Regular cardiac myocyte (primary cell): ENCODE measurements at places on chromosomes 6 and 20. TPM values are rescaled to one million over a fixed set of nuclear protein-coding genes. Genes with fewer than 3 reads are reported as not detected.

The SLC52A3 gene
- total RNA-seq, result not detected in 2 replicates

The KCNG1 gene
- total RNA-seq, result 5.4 and 13.5 TPM in 2 replicates

The IL20RA gene
- under 0.01 and 0.28 TPM in 2 replicates for total RNA-seq

The HLA-DQA1 gene
- total RNA-seq, result not detected in 2 replicates

The SYTL3 gene
- 3.6 and 6.8 TPM in 2 replicates for total RNA-seq

The TSBP1 gene
- not detected in 2 replicates for total RNA-seq

The TREM2 gene
- total RNA-seq, result not detected in 2 replicates

The MEP1A gene
- total RNA-seq, result not detected in 2 replicates

The FOXS1 gene
- total RNA-seq, result 6.5 and 9.3 TPM in 2 replicates

The CDH4 gene
- 0.28 and 1.2 TPM in 2 replicates for total RNA-seq

The DEFB132 gene
- total RNA-seq, result not detected in 2 replicates

The TAP2 gene
- total RNA-seq, result 10.4 and 22.6 TPM in 2 replicates

The CFAP206 gene
- 0.38 and 1.4 TPM in 2 replicates for total RNA-seq

The ZBP1 gene
- not detected in 2 replicates for total RNA-seq

The GRM1 gene
- total RNA-seq, result under 0.01 TPM in 2 replicates

The BHLHE23 gene
- not detected in 2 replicates for total RNA-seq

The UBR2 gene
- 26.6 and 33.3 TPM in 2 replicates for total RNA-seq
